Left hindlimb (tissue), 1 donor: ENCODE measurements at places on chromosomes 7 and 10.

GRCh38 chr10:62264702-62265436 is 3.8 kb downstream of the RTKN2 start:
- no peak for DNase-seq

DNA sequence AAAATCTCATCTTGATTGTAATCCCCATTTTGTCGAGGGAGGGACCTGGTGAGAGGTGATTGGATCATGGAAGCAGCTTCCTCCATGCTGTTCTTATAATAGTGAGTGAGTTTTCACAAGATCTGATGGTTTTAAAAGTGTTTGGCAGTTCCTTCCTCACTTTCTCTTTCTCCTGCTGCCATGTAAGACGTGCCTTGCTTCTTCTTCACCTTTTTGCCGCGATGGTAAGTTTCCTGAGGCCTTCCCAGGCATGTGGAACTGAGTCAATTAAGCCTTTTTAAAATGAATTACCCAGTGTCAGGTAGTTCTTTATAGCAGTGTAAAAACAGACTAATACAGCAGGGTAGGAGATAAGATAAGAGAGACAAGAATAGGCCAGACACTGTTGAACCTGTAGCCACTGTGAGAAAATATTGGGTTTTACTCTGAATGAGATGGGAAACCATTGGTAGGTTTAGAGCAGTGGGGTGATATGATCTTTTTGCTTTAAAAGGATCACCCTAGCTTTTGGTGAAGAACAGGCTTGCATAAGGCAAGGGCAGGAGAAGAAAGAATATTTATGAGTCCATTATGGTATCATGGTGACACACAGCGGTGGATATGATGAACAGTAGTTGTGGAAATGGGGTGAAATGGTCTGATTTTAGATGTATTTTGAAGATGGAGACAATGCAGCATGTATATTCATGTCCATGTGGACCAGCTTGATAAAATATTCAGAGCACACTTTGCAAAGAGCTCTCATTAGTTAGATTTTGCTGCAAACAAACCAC is 11.5 kb downstream of the OR6B1 start:
- DNase-seq: no peak

DNA sequence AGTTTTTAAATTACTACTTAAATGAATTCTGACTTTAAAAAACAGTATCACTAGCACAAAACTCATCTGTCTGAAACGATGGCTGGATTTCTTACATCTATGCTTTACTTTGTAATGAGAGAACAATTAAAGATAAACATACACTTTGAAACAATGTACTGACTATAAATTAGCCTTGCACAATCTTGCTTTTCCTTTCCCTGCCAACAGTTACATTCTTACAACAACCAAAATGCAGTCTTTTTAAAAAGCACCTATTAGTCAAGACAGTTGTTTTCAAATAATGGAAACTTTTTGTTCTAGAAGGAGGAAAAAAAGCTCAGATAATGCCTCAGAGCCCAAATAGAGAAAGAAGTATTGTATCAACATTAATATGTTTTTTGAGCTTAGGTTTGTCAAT is 153.3 kb downstream of the ELMO1 start:
- DNase-seq: no peak

DNA sequence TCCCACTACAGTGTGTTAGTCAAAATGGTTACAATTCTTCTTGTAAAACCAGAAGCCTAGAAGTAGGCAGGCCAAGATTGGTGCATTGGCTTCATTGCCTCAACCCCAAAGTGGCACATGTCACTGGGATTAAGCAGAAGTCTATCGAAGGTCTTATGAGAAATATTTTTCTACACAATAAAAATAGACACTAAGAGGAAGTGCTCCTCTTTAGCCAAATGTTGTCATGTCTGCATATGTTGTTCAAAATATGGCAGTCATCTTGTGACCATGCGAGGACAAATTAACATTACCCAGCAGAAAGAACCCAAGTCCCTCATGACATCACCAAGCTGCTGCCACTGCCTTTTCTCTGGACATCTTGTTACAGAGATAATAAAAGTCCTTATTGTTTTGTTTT is 6.3 kb upstream of the NSMCE4A start:
- DNase-seq: no peak

DNA sequence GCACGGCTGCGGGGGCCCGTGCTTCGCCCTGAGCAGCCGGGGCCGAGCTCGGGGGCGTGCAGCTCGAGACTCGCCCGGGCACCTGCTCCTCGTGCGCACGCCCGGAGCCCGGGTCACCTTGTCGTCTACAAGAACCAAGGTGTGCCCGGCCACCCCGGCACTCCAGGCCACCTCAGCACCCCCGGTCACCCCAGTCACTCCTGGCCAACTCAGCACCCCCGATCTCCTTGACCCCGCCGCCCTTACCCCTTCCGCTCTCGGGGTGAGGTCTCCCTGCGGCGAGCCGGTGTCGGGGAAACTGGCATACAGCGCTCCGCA is 268 bp upstream of the IGFBP3 start:
- no peak for DNase-seq

DNA sequence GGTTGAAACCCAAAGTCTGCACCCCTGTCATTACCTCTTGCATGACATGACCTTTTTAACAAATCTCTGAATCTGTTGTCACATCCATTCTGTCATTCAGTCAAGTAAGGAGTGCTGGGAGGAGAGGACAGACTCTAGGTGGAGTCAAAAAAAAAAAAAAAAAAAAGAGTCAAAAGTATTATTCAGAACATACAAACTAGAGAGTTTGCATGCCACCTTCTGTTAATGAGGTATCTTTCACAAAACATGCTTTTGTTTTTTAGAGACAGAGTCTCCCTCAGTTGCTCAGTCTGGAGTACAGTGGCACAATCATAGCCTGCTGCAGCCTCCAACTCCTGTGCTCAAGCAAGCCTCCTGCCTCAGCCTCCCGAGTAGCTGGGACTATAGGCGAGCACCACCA is 81.6 kb upstream of the ARMC3 start:
- no peak for DNase-seq

GRCh38 chr10:109624939-109625338 is 298.4 kb downstream of the XPNPEP1 start:
- DNase-seq: no peak

GRCh38 chr10:69428165-69428564 is 11.4 kb upstream of the TACR2 start:
- DNase-seq: no peak

- DNase-seq: no peak
These were observed 69.1 kb upstream of the PDSS1 start for GRCh38 chr10:26628395-26628794.

DNA sequence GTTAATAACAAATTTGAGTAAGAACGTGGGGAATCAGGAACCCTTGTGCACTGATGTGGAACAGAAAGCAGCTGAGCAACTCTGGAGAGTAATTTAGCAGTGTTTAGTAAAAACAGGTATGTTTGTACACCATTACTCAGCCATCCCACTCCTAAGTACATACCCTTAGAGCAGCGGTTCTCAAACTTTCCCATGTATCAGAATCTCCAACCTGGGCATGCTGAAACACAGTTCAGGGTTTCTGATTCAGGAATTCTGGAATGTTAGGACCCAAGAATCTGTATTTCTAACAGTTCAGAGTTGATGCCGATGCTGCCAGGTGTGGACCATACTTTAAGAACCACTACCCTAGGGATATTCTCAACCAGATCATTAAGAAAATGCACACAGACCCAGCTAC is 5.1 kb downstream of the SGMS1 start:
- DNase-seq: no peak

GRCh38 chr7:75771224-75771623 is 787 bp downstream of the CCL26 start:
- DNase-seq: no peak
